Activated naive CD4-positive, alpha-beta T cell treated with anti-CD3 and anti-CD28 coated beads, Interleukin-2, amount 50 U/mL, for 16 hours (primary cell): ENCODE measurements at places on chromosomes 7 and 10.
A peak's percentile ranks its signal among the peaks of the same experiment; 100 is the strongest.

- DNase-seq: no peak
Measured at GRCh38 chr10:122204691-122205489, 66.2 kb upstream of the BTBD16 start.

DNA sequence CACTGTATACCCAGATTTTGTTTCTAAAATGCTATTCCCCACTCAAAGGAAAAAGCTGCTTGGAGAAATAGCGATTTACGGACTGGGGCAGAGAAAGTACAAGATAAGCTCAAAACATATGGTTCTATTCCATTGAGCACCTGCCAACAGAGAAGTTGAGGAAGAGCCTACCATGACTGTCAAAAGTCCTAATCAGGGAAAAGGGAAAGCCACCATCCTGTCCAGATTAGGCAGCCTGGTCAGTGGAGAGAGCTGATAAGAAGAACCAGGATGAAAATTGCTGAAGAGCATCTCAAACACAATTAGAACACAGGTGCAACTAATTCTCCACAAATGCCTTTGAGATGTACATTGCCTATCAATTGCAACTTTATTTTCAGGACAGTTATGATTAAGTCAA lies 104.1 kb downstream of the MYOF start:
- no peak for DNase-seq

- no peak for DNase-seq
Measured at GRCh38 chr10:131346456-131346855, 34.9 kb upstream of the TCERG1L start.

DNA sequence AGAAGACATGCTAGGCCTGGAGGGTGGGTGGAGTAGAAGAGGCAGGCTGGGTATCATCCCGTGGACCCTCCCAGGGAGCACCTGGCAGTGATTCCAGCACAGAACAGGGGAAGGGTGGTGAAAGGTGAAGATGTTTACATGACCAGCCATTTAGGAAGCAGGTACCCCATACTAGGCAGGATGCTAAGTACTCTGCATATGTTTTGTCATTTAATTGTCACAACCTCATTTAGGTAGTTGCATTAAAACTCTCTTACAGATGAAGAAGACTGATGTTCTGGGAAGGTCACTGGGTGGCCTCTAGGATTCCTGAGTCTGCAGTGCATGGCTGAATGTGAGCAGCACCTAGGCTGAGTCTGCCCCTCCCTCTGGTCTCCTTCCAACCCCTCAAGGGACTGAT lies 15.2 kb downstream of the ITPRIP start:
- DNase-seq: no peak

DNA sequence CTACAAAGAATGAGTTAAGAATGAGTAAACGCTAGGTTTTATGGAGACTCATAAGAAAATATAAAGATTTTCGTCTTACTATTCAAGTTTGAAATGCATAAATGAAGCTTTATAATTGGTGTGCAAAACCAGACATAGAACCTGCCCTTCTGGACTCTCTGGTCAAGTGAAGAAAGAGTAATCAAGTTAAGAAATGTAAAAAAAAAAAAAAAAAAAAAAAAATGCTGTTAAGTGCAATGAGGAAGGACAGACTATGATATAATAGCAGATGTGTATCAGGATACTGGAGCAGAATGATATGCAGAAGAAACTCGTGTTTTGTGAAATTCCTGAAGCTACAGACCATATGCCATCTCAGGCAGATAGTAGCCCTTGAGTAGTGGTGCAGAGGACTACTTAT lies 5.6 kb downstream of the PCGF5 start:
- DNase-seq: no peak

- no peak for DNase-seq
Measured at GRCh38 chr7:1548438-1548831, 7.6 kb downstream of the TMEM184A start.

- DNase-seq: no peak
Measured at GRCh38 chr7:35258868-35259522, 5.1 kb upstream of the TBX20 start.

GRCh38 chr7:74203956-74204618 lies 5.7 kb upstream of the LAT2 start:
- no peak for DNase-seq

DNA sequence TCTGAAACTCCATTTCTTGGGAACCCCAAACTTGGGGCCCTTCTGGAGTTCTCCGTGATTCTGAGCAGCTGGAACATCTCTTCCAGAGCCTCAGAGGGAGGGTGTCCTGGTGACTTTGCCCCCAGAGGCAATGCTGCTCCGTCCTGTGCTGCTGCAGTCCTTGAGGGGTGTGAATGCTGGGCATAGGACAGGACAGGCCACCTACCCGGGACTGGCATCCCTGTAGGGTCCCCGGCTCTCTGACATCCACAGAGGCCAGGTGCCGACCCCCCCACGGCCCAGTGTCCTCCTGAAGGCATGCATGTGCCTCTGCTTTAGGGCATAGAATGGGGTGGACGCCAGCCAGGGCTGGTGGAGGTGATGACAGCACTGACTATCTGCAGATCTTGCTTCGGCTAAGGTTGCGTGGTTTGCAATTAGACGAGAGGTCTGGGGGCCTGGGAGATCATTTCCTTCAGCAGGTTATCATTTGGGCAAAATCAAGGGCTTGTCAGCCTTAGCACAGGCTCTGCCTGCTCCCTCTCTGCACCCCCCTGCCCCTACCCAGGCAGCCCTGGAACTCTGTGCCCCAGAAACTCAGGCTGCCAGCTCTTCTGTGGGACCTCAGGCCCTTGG lies 136.9 kb upstream of the GPR26 start:
- no peak for DNase-seq

DNA sequence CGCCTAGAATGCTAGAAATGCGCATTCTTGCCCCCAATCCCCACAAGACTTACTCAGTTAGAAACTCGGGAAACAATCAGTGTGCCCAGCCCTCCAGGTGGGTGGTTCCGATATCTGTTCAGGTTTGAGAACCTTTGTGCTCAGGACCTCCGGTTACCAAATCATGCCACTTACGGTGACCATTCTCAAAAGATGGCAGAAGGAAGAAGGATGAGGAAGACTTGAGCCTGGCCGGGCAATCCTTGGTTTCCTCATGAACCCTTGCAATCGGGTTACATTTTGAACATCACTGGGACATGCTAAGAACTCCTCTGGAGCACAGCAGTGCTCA lies 52.1 kb downstream of the RBM17 start:
- no peak for DNase-seq

DNA sequence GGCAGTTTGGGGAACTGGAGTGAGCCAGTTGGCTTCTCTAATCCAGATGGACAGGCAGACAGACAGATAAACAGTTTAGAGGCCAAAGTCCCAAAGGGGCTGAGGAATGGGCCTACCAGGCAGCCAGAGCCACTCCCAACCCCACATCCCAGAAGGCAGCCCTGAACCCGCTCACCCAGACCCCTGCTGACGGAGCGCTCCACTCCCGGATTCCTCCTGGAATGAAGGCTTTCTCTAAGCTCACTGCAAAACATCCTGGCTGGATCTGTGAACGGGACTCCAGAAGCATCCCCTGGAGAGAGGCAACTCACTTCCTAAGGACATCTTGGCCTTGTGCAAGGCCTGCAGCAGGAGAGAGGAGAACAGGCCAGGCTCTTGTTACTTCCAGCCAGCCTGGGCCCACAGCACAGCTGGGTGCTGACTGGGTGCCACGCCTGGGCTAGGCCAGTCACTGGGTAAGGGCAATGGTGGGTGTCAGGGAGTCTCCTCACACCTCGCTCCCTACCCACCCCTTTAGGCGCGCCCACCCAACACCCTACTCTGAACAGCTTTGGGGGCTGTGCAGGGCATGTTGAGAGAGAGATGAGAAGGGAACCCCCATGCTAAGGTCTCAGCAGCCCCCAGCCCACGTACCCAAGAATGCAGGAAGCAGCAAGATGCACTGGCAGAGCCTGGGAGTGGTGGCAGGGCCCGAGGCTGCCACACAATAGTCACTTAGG lies 168.6 kb upstream of the ZMIZ1 start:
- no peak for DNase-seq

DNA sequence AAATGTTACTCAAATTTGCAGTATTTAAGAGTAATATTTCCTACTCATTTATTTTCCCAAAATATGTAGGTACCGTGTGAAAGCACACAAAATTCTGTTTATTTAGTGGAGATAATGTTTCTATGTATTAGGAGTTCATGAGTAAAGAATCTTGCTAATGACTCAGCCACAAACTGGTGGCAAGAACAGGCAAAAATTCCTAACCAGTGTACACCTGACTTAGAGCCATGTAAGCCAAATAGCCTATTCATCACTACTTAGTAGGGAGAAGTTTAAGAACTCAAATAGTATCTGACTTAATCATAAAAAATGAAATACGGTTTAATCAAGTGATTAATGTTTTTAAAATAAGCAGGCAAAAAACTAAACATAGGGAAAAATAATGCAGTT lies 169.0 kb downstream of the SRPK2 start:
- DNase-seq: no peak

DNA sequence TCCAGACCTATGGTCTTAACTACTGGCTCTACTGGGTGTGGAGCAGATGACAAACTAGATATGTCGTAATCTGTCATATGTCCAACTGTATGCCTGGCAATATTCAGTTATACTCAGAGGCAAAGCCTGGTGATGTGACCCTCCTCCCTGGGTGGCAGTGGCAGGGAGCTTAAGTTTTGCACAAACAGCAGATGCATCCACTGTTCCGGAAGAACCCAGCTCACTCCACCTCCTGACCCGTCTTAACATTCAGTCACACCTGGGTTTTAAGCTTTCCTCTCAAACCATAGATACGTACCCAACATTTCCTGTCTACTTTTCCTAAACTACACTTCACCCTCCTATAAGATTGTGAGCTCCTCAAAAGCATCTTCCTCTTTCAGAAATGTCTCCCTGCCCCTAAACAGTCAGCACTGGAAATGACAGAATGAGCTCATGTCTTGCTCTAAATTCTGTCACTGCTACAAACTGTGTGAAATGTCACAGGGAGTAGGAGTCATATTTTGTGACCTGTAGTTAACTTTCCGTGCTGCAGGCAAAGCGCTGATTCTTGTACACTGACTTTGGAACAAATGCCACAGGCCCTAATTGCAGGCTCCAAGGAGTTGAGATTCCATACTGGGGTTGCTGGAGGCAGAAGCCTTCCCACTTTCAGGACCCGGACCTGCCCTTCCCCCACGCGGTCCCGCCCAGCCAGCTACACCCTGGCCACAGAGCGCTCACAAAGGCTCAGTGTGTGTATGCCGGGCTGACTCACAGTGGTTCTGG lies 23.9 kb downstream of the SCD start:
- peak; percentile 48 for DNase-seq

DNA sequence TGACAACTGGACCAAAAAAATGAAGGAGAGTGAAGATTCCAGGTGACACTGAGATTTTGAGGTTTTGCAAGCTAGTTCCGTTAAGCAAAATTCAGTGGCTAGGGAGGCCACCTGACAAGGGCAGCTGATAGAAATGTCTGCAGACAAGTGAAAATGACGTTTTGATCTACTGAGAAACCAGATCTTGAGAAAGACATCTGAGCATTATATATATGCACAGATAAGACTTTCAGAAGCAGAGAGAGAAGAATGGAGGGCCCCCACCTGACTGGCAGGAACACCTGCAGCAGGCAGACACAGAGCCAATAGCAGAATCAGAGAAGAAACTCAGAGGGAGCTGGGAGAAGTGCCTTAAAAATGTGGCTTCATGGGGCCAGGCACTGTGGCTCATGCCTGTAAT lies 76.1 kb upstream of the LRGUK start:
- no peak for DNase-seq

GRCh38 chr7:981793-982510 lies 1.0 kb upstream of the CYP2W1 start:
- no peak for DNase-seq

- DNase-seq: no peak
Measured at GRCh38 chr10:76969366-76969948, 668.2 kb downstream of the KCNMA1 start.

- peak; percentile 70 for DNase-seq
Measured at GRCh38 chr7:139680676-139681462, 96.9 kb downstream of the HIPK2 start.

- no peak for DNase-seq
Measured at GRCh38 chr10:102603946-102604345, 40.3 kb upstream of the TRIM8 start.

GRCh38 chr7:98771519-98771918 lies 98.3 kb downstream of the TMEM130 start:
- DNase-seq: no peak

- DNase-seq: no peak
Measured at GRCh38 chr7:12586271-12586670, 15.8 kb downstream of the SCIN start.

- no peak for DNase-seq
Measured at GRCh38 chr7:158353606-158354570, 233.7 kb downstream of the PTPRN2 start.

- DNase-seq: no peak
Measured at GRCh38 chr10:85259908-85260307, 931.5 kb downstream of the CCSER2 start.

DNA sequence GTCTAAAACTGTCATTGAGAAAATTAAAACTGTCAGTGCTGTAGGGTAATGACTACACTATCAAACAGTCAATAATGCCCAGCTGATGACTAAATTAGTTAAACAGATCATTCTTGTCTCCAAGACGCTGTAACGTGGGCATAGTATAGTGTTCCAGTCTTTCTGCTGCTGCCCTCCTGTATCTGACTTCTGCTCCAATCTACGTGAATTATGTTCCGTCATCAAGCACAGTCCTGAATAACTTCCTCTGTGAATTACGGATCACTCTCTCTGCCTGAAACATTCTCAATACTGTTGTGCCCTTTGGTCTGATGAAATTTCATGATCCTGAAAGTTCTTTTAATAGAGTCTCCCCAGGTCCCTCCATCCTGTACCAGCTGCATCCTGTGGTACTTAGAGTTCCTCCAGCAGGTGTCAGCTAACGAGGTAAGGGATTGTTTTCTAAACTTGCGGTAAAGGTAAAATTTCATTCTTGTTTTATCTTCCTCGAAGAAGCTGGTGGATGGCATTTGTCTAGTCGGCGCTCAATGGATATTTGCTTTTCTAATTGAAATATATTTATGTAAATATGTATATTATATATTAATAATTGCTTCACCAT lies 393.5 kb upstream of the ADARB2 start:
- no peak for DNase-seq

DNA sequence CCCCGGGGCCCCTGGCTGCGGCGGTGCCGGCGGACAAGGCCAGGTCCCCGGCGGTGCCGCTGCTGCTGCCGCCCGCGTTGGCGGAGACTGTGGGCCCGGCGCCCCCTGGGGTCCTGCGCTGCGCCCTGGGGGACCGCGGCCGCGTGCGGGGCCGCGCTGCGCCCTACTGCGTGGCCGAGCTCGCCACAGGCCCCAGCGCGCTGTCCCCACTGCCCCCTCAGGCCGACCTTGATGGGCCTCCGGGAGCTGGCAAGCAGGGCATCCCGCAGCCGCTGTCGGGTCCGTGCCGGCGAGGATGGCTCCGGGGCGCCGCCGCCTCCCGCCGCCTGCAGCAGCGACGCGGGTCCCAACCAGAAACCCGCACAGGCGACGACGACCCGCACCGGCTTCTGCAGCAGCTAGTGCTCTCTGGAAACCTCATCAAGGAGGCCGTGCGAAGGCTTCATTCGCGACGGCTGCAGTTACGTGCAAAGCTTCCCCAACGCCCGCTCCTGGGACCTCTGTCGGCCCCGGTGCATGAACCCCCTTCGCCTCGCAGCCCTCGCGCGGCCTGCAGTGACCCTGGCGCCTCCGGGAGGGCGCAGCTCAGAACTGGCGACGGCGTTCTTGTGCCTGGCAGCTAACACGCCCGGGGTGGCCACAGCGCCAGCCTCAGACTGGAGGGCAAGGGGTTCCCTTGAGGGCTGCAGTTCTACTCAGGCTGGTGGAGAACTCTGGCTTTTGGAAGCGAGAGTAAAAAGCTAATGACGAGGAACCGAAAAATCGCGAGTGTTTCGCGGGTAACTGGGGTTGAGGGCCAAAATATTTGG lies 804 bp downstream of the FRAT1 start:
- peak; percentile 64 for DNase-seq

GRCh38 chr10:23656735-23657134 lies 217.9 kb downstream of the OTUD1 start:
- no peak for DNase-seq
